ENCODE measurements at places on chromosomes 1 and 21.

- no peak for DNase-seq
Observed at GRCh38 chr1:29827237-29827750, 591.0 kb downstream of the PTPRU start.

DNA sequence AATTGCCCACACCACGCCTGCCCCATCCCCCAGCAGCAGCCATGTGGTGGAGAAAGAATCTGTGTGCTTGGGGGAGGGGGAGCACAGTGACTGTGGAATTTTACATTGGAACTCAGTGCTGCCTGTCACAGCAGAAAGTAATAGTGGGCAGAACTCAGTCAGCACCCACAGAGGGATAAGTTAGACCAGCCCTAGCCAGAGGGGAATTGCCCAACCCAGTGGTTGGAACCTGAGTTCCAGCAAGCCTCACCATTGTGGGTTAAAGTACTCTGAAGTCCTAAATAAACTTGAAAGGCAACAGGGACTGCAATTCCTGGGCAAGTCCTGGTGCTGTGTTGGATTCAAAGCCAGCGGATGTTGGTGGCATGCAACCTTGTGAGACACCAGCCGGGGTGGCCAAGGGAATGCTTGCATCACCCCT lies 88.8 kb downstream of the MRPL39 start:
- no peak for DNase-seq

GRCh38 chr21:45655124-45655523 lies 11.6 kb downstream of the PCBP3 start:
- DNase-seq: no peak

GRCh38 chr1:63601912-63602311 lies 8.7 kb downstream of the PGM1 start:
- no peak for DNase-seq

GRCh38 chr1:30081379-30082102 lies 641.8 kb downstream of the MATN1 start:
- no peak for DNase-seq

- DNase-seq: no peak
Observed at GRCh38 chr1:119358636-119359035, 9.9 kb upstream of the HAO2 start.

DNA sequence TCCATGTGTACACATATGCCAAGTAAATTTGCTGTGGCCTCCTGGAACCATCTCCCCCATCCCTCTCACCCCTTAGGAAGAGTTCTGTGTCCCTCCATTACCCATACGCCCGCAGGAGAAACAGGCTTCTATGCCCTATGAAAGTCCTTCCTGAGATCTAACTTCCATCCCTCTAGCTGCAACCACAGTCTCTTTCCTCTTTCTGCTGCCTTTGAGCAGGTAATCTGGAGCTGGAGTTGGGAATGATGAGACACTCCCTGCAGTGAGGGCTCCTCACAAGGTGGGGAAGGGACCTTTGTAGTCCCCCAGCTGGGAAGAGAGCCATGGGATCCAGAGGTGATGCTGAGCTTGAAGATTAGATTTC lies 2.0 kb upstream of the KCNQ4 start:
- no peak for DNase-seq

DNA sequence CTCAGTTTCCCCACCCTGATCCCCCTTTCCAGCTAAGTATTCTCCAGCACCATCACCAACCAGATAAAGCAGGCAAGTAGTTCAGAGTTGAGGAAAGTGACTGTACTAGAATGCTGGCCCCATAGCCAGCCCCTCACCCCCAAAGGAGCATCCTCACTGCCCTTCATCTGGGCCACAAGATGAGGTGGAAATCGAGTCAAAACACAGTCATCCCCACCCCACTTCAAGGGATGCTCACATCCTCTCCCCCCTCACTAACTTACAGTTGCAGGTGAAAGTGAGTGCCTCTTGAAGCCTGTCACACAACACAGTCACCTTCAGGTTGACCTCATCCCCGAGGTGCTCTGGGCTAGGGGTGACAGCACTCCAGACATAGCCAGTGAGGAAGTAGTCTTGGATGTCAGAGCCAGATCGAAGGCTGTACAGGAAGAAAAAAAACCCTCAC lies 30.4 kb downstream of the PIK3C2B start:
- no peak for DNase-seq

DNA sequence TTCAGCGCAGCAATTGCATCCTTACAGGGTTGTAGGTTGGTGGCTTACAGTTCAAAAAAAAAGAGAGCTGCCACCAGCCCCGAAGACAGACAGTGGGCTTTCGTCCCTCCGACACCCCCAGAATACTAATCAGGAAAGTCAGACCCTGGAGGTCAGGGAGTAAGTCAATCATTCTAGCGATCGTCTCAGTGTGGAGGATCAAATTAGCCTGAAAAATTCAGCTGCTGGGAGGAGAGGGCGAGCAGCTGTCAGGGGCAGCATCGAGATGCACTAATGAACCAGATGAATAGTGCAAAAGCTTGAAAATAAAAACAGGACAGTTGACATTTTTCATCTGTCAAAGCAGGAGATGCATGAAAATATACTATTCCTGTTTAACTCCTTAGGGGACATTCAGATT lies 138.4 kb downstream of the NEK7 start:
- no peak for DNase-seq

DNA sequence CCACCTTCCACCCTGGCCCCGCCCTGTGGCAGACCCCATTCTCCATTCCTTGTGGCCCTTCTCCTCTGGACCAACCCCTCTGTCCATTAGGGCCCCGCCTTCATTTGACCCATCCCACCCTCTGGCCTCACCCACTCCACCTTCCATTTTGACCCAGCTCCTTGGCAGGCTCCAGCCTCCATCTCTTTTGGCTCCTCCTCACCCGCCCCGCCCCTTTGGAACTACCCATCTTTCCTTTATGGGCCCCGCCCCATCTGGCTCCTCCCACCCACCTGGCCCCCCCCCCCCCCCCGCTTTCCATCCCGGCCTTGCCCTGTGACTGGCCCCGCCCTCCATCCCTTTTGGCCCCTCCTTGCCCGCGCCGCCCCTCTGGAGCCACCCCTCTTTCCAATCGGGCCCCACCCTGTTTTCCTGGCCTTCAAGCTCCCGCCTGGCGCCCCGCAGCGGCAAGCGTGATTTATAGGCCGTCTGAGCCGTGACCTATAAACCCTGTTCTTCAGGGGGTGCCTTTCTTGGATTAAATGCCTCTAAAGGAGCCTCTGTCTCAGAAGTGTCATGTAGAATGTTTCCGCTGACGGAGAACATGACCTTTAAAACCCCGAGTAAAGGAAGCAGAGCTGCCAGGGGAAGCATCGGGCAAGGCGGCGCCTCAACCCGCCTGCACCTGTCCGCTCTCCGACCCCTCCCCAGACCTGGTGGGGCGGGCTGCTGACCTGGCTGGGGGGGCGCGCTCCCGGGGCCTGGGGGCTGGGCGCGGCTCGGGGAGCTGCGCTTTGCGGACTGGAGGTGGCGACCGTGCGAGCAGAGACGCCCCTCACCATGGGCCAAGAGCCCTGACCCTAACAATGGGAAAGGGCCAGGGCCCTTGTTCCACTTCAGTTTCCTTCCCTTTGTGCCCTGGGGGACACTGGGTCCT lies 178.0 kb downstream of the CAMTA1 start:
- DNase-seq: peak; percentile 86

DNA sequence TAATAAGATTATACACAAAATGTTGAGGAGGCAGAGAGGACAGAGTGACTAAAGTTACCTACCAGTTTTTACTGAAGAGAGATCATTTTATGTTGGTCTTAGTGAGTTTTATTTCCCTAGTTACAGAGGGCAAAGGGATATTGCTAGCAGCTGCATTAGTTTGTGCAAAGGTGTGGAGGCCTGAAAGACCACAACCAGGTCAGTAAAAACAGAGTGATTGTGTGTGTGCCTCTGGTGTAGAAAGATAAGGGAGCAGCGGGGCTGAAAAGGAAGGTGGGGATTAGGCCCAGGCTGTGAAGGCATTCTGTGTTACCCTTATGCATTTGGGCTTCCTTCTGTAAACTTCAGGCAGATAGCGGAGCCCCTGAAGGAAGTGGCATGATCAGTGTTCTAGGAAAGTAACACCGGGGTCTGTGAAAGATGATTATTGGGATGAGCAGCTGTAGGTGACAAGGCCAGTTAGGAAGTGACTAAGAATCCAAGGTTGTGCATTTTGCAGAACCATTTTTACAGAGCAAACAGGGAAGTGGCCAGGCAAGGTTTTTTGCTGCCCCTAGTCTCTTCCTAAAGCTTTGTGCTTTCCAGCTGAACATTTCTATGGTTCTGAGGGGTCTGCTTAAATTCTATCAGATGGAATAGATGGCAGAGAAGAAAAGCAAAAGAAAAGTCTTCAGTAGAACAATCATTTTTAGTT lies 3.7 kb downstream of the GADD45A start:
- no peak for DNase-seq

DNA sequence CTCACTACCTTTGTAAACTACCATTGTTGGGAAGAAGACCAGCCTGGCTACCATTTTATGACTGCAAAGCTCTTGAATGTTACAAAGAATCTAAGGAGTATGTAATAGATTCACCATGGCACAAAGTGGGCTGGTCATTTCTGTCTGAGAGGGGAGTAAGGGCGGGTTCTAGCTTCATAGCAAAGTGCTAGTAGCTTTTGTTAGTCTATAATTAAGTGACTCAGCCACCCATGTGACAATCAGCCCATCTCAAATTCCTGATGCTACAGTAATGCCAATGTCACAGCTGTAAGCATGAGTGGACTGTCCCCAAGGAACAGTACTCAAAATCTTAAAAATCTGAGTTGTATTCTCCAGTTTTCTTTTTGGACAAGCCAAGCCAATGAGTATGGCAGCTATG lies 15.4 kb upstream of the OTUD3 start:
- DNase-seq: no peak

- no peak for DNase-seq
Observed at GRCh38 chr1:67436511-67437055, 6.4 kb upstream of the SERBP1 start.

DNA sequence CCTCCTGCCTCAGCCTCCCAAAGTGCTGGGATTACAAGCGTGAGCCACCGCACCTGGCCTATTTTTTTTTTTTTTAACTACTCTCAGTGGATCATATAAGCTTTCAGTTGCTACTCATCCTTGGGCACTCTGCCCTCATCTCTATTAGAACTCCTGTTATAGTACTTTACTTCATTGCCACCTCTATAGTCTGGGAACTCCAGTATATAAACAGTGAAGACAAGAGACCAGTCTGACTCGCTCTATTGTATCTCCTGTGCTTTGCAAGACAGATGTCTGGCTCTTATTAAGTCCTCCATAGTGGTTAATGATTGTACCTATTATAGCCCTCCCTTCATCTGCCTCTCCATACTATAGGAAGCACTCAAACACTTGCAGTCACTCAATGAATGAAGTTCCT lies 15.1 kb downstream of the KHDRBS1 start:
- DNase-seq: no peak

DNA sequence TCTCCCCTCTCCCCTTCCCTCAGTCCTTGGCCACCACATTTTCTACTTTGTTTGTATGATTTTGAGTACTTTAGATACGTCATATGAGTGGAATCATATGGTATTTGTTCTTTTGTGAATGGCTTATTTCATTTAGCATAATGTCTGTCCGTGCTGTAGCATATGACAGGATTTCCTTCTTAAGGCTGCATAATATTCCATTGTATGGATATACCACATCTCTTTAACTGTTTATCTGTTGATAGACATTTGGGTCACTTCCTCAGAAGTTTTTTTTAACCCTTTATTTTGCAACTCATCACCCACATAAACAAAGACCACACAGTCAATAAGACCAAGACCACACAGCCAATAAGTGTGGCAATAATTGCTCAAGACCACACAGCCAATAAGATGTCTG lies 24.9 kb downstream of the FAM163A start:
- no peak for DNase-seq

DNA sequence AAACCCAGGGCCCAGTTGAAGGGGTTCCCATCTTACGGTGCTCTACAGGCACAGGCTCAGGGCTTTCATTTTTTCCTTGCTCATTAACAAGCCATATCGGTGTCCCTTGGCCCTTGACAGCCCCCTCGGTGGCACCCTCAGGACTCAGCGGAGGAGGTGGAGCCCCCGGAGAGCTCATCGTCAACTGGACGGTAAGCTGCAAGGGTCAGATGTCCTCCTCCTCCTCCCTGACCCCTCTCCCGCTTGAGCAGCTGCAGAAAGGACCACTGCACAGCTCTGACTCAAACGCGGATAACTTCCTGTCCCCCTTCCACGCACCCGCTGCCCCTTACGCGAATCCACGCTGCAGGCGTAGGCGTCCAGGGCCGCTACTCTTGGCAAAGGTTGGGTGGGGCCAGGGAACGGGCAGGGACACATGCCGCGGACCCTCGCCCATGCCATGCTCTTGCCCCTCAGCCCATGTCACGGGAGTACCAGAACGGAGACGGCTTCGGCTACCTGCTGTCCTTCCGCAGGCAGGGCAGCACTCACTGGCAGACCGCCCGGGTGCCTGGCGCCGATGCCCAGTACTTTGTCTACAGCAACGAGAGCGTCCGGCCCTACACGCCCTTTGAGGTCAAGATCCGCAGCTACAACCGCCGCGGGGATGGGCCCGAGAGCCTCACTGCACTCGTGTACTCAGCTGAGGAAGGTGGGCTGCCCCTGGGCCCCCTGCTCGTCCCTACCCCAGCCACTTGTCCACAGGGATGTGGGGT lies 14.7 kb downstream of the TMEM81 start:
- no peak for DNase-seq

DNA sequence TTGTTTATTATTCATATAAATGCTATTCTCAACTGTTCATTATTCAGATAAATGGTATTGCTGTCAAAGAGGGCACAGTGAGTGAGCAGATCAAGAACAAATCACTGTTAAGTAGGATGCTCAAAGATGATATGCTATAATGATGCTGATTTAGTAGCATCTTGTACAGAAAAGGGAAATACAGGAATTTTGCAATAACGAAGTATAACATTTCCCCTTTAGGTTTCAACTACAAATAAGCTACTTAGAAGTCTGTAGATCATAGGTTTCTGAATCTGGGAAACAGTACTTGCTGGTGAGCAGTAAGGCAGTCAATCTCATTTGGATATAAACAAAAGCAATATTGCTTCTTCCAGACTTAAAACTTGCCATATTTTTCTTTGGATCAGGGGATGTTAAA lies 27.3 kb upstream of the RCOR3 start:
- no peak for DNase-seq

DNA sequence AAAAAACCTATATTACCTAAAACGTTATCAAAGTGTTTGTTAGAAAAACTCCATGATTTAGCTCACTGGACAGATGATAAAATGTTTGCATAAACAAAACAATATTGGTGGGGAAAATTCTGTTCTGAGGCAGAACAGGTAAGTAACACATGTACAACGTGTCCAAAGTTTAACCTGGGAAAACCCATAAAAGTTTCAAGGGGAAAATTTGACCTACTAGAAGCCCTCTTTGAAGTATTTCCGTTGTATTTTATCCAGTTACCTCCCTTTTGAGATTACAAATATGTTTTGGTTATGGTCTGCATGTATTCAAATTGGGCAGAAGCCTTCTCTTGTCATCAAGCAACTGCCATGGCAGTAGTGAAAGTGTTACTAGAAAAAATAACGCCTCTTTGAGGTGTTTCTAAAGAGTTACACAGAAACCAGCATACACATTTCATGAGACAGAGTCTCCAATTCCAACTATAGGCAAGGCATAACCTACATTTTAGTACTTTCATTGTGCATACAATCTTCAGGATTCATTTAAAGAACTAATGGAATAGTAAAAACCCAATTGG lies 58.0 kb upstream of the PDC start:
- no peak for DNase-seq

GRCh38 chr1:199081739-199082138 lies 442.9 kb downstream of the PTPRC start:
- no peak for DNase-seq

Data from NCI-H1930 (cell line).